Left ventricle myocardium superior (tissue), 1 donor: ENCODE measurements at places on chromosomes 12 and 14.
A peak's percentile ranks its signal among the peaks of the same experiment; 100 is the strongest.

DNA sequence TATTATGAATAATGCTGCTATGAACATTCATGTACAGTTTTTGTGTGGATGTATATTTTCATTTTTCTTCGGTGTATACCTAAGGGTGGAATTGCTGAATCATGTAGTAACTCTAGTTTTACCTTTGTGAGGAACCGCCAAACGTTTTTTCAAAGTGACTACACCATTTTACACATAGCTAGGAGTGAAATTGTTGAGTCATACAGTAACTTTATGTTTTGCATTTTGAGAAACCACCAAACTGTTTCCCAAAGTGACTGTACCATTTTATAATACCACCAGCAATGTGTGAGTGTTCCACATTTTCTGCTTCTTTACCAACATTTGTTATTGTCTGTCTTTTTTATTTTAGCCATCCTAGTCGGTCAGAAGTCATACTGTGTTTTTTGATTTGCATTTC is 3.1 kb upstream of the TPH2 start:
- no peak for DNase-seq

- no peak for DNase-seq
Measured at GRCh38 chr12:106861984-106862916, 87.8 kb downstream of the RIC8B start.

GRCh38 chr12:113186033-113186365 is 478 bp downstream of the RITA1 start:
- DNase-seq, result no peak

DNA sequence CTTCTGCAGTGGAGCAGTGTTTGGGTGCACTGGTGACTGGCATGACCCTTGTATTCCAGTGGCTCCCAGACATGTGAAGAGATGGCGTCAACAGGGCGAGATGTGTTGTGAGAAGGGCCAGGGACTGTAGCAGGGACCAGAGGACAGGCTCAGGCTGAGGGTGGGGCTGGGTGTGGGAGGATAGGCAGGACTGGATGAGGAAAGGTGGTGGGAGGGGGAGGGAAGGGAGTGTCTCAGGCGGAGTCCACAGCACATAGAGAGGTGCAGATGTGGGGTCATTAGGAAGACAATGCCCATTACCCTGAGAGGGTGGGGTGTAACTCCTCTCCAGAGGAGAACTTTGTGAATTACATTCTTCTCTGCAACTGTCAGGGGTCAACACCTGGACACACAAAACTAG is 78.5 kb downstream of the DICER1 start:
- DNase-seq, result no peak

DNA sequence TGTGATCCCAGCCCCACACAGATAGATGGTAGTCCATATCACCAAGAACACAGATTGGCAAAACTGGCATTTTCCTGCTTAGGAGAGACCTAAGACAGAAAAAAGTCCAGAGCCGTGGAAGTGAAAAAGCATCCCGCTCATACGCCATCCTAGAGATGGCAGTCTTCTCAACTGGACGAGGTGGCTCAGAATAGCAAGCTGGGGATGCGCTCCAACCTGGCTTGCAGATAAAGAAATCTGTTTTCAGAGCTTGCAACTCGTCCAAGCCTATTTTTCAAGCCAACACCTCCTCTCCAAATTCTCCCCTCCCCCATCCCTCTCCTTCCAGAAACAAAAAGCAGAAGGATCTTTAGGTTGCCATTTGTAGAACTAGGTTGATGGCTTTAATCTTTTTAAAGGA is 74.3 kb upstream of the OTX2 start:
- DNase-seq, result no peak

DNA sequence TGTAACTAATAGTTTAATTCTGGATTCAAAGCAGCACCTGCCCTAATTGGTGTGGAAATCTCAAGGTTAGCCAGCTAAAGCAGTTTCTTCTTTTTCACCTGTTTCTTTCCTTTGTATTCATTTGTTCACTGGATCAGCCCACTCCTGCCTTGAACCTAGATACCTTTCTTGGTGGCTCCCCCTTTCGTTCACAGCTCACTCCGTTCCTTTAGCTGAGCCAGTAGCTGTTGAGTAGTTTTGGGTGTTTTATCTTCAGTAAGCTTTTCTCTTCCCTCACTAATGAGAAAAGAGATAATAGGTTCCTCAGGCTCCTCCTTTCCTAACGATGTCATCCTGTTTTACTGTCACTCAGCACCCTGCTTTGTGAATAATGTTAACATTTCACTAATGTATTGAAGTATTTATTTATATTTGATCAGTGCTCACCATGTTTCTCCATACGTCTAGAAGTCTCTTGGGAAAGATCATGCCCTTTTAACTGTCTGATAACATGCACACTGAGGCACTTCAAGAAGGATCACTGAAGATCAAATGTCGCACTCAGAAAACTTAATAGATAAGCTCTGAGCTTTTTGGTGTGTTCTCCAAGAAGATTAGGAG is 121.1 kb downstream of the TGFB3 start:
- no peak for DNase-seq

GRCh38 chr14:58783792-58784511 is 146.2 kb downstream of the DACT1 start:
- no peak for DNase-seq

DNA sequence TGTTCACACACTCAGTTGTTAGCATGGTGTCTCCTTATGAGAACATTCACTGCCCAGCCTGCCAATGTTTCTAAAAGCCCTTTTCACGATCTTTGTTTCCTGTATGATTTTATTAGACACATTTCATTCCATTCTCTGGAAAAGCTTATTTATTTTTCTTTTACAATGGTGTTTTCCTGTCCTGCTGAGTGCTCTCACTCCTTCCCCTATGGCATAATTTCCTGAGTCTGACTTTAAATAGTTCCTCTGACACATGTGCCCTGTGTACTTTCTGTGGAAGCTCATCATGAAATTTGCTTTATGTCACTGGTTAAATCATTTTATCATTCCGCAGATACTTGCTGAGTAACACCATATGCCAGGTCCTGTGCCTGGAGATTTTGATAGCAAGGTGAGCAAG is 612.0 kb downstream of the FLRT2 start:
- no peak for DNase-seq

- DNase-seq, result no peak
Measured at GRCh38 chr12:113152196-113152834, 2.8 kb downstream of the CFAP73 start.

- DNase-seq, result no peak
Measured at GRCh38 chr12:68439368-68440045, 107.3 kb upstream of the MDM1 start.

GRCh38 chr14:85040046-85040685 is 489.8 kb upstream of the FLRT2 start:
- DNase-seq, result no peak

DNA sequence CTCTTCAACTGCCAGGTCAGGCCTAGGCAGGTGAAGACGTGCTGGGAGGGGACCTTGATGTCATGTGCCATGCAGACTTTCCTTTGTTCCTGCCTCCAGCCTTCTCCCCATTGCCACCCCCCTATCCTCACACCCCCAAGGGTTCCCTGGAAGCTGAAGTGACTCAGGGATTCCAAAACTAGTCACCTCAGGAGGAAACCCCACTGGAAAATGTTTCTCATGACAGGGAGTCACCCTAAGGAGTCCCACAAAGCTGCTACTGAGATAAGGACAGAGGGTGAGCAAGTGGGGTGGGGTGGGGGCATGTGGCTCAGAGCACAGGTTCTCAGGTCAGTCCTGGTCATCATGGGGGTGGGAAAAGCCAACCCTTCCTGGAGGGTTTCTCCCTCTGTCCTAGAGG is 2.4 kb upstream of the IL25 start:
- no peak for DNase-seq

GRCh38 chr14:75597149-75597548 is 18.7 kb downstream of the FLVCR2 start:
- DNase-seq, result no peak

GRCh38 chr14:95318399-95319311 is 1.1 kb downstream of the CLMN start:
- DNase-seq, result no peak

DNA sequence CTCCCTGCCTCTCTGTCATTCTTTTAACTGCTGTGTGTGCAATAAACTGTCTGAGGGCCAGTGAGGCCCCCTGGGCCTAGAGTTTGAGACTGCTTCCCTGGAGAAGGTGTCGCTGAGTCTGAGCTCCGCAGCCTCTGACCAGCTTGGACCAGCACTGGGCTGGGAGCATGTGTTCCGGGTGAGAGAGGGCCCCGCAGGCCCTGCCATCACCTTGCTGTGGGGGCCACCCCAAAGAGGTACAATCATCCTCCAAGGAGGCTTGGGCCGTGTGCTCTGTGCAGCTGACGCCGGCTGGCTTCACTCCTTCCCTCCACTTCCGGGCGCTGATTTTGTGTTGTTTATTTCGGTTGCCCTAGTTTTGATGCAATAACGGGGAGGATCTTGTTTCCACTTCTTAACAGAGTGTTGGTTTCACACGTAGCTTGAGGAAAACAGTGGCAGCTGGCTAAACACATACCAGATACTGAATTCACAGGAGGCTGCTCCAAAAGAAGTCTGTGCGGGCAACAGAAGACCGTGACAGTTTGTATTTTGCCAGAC is 121.6 kb downstream of the TMEM132C start:
- peak; percentile 46 for DNase-seq

DNA sequence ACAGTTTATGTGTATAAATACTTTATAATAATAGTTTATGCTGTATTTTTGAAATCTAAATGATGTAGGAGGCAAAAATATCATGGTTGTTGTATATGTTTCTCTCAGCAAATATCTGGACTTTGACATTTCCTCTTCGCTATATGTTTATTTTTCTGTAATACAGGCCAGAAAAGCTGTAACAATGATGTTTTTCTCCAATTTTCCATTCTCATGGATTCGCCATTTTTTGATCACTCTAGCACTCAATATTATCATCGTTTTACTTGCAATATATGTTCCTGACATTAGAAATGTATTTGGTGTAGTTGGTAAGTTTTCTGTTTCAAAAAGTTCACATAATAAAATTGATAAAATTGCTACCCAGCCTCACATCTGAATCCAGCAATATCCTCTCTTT is 70.6 kb downstream of the SLC38A6 start:
- DNase-seq, result no peak

GRCh38 chr14:93741556-93742230 is 46.6 kb downstream of the PRIMA1 start:
- DNase-seq, result no peak

DNA sequence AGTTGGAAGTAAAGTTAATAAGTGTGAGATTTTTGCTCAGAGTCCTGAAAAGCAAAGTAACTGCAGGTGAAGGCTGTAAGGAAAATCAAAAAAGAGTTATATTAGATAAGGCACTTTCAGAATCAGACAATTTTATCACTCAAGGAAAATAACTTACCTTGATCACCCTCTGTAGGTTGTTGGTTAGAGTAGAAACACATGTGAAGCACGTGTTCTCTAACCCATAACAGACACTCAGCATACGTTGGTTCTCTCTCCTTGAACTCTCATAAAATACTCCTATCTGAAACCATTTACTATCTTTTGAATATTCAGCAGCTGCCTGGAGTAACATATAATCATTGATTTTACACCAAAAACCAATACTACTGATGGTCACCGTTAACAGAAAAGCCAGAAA is 335.5 kb downstream of the KCNH5 start:
- no peak for DNase-seq

GRCh38 chr14:74176400-74176793 is 62.9 kb upstream of the VSX2 start:
- no peak for DNase-seq

GRCh38 chr12:80867941-80868340 is 69.8 kb downstream of the LIN7A start:
- DNase-seq, result no peak

DNA sequence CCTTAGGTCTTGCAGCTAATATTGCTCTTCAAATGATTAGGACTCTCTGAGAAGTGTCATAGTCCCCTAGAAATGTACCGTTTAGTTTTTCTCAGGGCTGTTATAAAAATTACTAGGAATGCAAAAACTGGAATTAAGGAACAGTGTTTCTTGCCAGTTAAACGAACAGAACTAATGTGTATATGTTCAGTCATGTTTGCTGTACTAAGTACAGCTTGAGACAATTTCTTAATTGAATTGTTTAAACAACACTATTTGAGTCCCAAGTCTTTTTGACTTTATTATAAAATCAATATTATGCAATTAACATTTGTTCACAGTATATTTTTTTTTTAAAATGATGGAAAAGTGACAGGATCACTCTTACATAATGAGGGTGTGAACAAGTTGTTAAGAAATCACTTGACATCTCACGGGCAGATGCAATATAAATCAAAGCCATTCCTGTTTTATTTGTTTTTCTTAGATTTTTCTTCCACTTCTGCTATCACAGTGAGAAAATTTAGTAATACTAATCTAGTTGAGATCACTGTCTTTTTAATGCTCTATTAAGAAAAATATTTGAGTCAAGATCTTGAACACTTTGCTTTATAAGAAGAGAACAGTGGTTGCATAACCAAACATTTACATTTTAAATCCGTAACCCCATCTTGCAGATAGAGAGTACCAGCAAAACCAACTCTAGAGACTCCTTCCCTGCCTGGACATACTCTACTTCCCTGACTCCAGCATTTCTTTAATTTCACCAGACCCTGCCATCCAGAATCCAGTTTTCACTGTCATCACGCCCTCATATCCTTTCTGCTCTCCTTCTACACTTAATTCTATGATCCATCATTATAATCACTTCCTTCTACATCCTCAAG is 140.7 kb upstream of the KITLG start:
- DNase-seq, result no peak
